NCI-H1092 treated with DMSO at 0.1 percent for 48 hours (cell line): ENCODE measurements at places on chromosomes 5 and 9.

DNA sequence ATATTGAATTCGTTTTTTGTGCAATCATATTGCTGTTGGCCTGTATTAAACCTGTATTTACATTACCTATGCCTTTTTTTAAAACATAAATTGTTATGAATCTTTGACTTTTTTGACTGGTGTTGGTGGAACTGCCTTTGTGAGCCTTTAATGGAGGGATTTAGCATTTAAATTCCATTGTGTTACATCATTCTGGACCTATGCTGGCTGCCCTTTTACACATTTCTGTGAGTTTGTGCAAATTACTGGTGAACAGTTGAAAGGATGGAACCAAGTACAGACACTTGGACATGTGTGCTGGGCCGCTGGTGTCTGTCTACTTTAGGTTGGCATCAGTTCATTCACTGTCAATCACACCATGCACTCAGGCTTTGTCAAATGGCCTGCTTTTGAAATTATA is 3.4 kb downstream of the SNX18 start:
- no peak for DNase-seq

DNA sequence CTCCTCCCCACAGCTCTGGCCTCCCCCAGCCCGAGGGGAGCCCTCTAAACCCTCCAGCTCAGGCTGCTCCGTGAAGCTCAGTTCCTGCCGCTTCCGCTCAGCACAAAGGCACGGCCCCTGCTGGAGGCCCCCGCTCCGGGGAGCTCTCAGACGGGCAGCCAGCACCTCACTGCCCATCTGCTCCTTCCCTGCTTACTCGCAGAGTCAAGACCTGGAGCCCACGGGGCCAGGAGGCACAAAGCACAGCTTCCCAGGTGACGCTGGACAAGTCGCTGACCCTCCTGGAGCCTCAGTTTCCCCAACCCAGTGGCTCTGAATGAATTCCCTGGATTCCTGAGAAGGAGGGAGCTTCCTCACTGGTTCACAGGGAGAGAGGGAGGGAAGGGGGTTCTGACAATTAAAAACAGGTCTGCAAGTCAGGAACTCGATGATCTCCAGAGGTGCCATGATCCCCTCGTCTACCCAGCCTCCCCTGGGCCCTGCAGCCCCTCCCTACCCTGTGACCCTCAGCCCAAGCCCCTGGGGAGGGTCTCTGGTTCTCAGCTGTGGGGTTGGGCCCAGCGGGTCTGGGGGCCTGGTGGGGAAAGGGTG is 36.2 kb downstream of the VAV2 start:
- DNase-seq, result peak; percentile 24

DNA sequence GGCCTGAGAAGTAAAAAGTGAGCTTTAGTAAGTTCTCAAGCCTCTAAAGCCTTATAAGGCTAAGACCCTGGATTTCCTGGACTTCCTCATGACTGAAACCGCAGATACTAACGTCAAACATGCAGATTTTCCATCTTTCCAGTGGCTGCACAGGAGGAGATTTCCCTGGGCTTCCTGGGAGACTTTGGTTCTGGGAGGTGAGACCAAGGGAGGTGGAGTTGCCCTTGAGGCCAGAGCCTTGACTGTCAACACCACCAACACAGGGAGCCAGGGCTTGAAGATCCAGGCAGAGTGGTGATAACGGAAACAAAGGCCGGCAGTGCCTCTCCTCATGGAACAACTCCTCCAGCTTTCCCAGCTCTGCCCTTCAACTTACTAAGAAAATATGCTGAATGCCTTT is 144.7 kb upstream of the LRRTM2 start:
- no peak for DNase-seq

DNA sequence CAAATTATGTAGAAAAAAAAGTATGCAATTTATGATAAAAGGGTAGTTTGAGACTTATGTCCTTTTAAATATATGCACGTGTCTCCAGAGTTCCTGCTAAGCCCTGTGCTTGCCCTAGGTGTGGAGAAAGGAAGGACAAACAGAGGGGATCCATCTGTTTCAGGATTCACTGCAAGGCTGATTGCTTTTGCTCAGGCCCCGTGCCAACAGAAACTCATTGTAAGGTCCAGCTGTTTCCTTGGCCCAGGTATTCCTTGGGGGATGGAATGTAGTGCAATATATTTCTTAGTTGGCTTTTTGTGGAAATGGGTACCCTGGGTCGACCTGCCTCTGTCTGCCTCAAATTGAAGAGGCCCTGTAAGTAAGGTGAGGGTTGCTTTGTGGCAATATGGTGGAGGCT is 268.6 kb upstream of the CLINT1 start:
- peak; percentile 55 for DNase-seq

- no peak for DNase-seq
Observed at GRCh38 chr5:159850160-159850559, 66.1 kb upstream of the ADRA1B start.

DNA sequence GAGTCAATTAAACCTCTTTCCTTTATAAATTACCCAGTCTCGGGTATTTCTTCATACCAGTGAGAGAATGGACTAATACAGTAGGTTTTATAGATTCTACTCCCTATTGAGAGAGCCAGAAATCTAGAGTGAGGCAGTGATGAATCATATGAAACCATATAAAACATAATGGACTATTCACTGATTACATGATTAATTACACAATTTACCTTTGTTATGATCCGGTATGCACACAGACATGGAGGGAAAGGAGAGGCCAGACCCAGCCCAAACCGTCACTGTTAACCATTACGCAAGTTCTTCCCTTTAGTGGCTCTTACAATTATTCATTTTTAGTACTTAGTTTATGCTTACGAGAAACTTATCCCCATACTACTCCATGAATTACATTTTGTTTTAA is 205.0 kb downstream of the DNAH5 start:
- no peak for DNase-seq

GRCh38 chr9:106111039-106111730 is 416.8 kb downstream of the TMEM38B start:
- DNase-seq, result peak; percentile 92

DNA sequence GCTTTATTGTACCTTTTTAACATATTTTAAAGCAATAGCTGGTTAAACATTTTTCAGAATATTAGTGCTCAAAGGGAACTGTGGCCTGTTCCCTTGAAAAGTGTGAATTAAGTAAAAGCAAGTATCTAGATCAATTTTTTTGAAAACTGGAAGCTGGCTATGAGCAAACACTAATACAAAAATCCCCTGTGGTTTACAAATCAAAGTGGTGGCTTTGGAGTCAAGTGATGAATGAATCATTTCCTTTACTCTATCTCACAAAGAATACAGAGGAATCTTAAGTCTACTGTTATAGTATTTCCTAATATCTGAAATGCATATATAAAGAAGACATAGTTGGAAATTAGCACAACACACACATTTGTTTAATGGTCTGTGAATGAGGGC is 212.4 kb upstream of the C9orf72 start:
- DNase-seq, result no peak

- DNase-seq, result no peak
Observed at GRCh38 chr5:95447961-95448360, 56.8 kb downstream of the FAM81B start.

DNA sequence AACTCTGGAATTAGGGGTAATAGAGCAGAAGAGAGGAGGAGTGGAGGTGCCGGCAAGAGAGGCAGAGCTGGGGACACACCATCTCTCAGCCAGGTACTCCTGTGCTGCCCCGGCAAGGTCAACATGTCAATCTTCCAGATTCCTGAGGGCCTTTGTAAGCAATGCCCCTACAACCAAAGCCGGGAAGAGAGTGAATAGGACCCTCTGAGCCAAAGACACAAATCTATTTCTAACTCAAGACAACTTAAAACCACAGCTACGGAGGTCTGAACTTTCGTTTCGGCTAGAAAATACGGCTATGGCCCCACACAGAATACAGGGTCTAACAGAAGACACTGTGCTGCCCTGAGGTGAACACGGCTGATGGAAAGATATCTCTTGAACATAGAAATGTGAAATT is 66.6 kb downstream of the SERINC5 start:
- DNase-seq, result no peak

DNA sequence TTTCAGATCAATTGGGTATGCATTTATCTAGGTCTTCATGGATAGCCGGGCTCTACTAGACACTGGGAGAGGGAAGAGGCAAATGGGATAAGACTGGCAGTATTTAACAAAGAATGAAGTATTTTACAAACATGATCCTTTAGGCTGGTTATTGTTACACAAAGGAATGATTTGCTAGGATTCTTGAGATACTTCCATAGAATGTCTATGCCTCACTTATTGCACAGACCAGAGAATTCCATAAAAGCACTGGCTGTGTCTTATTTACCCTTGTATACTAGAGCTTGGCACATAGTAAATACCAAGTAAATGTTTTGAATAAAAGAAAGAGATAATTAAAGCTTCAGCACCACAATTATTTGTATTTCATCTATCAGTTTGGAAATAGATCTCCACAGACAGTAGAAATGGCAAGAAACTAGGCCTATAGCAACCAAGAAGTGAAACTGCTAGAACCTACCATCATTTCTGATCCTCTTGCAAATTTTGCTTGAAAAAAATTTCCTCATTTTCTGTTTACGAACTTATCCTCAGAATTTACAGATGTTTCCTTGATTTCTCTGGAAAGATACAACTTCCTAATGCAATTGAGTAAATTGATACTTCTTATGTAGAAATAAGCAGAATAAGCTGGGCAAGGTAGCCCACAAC is 3.8 kb downstream of the PDCD1LG2 start:
- DNase-seq, result no peak

- DNase-seq, result peak; percentile 59
Observed at GRCh38 chr5:1118738-1119137, 6.9 kb upstream of the SLC12A7 start.

DNA sequence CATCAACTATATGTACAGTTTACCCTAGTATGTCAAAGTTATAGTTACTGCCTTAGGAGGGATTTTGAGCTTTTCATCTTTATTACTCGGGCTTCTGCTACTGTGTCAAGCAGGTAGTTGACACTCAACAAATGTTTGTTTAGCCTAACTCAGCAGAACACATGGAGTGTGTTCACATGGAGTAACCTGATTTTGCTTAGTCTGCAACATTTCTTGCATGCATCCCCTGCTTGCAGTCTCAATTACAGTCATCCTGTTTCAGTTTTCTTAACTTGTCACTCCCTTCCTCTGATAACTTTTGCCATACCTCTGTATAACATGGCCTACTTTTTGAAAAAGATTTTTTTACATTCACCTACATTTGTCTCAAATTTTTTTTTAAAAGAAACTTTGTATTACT is 135.5 kb downstream of the NMUR2 start:
- no peak for DNase-seq

GRCh38 chr9:110351009-110351467 is 13.4 kb upstream of the TXNDC8 start:
- DNase-seq, result no peak

- no peak for DNase-seq
Observed at GRCh38 chr5:52767217-52767743, 20.4 kb upstream of the ITGA1 start.

GRCh38 chr5:56516035-56516434 is 282.9 kb upstream of the ANKRD55 start:
- peak; percentile 10 for DNase-seq

- no peak for DNase-seq
Observed at GRCh38 chr5:109567374-109568044, 122.2 kb upstream of the MAN2A1 start.

- DNase-seq, result no peak
Observed at GRCh38 chr5:157279605-157280239, 13.8 kb downstream of the CYFIP2 start.

DNA sequence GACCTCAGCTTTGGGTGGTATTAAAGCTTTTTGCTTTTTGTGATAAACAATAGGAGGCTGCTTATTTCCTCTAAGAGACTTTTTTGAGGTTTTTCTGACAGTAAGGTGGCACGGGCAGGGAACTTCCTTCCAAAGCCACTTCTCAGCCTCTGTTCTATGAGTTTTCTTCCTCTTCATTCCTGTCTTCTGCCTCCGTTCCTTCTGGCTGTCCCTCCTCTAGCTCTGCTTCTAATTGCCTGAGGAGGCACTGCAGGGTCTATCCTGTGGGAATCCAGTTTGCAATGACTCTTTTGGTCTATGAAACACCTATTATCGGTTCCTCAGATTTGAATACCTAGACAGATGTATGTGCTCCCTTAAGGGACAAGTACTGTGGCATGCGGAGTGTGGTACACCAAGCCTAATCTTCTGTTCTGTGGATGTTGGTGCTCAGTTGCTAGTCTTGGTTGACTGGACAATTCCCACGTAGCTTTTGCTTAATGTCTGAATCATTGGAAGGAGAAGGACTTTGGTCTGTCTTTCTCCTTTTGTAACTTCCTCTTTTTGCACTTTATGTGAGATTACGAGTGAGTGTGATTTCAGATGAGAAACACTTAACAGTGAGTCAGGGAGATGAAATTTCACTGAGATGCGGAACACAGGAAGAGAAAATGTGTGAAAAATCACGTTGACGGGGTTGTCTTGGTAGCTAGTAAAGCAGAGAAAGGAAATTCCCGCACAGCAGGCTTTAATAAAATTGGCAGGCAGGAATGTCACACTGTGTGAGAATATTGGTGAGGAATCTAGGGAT is 305.2 kb downstream of the EFNA5 start:
- DNase-seq, result no peak

- DNase-seq, result no peak
Observed at GRCh38 chr5:158519433-158520021, 580.2 kb downstream of the EBF1 start.

DNA sequence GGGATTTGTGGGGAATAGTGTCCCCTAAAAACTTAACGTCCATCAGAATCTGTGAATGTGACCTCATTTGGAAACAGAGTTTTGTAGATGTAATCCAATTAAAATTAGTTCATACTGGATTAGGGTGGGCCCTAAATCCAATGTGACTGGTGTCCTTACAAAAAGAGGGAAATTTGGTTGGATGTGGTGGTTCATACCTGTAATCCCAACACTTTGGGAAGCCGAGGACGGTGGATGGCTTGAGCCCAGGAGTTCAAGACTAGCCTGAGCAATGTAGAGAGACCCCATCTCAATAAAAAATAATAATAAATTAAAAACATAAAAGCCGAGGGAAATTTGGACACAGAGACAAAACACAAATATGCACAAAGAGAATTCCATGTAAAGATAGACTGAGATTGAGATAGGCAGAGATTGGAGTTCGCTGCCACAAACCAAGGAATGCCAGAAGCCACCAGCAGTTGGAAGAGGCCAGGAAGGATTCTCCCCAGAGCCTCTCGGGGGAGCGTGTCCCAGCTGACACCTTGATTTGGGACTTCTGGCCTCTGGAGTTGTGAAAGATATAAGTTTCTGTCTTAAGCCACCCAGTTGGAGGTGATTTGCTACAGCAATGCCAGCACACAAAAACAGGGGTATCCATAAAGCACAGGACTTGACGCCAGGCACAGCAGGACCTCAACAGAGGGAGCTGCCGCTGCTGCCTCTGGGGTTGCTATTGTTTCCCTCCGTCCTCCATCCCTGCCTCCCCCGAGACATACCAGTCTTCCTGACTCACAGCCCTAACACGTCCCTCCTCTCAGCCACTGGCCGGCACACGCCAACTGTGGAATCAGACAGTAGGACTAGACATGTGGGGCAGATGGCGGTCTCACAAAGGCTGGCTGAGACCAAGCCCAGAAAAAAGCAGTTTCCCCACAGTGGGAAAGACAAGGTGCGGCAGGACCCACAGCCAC is 73.8 kb upstream of the IL17B start:
- DNase-seq, result no peak

GRCh38 chr5:116521173-116521872 is 53.3 kb downstream of the SEMA6A start:
- DNase-seq, result no peak
